NCI-H1048 (cell line): ENCODE measurements at places on chromosomes 12 and 14.

DNA sequence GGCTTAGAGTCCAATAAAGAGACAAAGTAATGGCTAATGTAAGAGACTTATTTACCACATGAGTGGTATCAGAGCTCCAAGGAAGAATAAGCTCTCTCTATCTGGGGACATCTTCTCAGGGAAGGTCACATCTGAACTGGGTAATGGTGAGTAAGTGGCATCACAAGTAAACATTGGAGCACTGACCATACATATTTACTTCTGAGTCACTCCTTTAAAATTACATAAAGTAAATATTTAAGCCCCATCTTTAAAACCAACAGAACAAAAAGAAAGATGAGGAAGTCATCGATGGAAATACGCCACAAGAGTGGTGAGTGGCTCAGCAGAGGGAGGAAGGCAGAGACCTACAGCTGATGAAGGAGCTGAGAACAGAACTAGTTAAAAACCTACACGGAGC, 159.9 kb downstream of the DUSP6 start:
- DNase-seq = no peak

- DNase-seq = no peak
Observed at GRCh38 chr12:51959211-51959610, 7.7 kb downstream of the ACVR1B start.

DNA sequence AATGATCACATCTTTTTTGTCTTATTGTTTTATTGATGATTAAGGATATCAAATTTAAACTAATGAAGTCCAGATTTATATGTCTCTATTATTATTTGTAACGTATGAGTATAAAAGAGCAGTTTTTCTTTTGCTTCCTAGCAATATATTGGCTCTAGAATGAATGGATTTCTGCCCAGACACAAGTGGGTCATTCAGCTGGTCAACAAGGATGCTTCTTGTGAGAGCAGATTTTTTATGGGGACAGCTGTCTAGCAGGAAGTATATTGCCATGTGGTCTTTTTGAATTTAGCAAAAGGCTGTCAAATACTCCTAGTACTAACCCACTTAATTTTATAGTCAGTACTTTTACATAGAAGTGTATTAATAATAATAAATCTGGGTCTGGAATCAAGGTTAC, 1071.1 kb upstream of the FLRT2 start:
- no peak for DNase-seq

DNA sequence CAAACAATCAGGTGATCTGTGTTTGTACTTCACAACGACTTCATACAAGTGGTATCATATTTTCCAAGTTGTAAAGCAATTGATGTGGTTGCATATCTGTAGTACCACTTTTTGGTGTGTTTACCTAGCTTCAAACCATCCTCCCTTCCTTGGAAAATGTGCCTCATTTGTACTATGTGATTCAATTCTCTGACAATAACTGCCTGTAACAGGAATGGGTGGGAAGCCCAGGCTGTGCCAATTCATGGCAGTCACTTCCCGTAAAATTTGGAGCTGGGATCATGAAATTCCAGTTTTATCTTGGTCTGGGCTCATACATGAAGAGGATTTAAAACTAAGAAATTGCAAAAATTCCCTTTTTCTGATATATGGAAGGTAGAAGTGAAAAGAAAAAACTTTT, 250.1 kb downstream of the DIO2 start:
- DNase-seq = no peak

DNA sequence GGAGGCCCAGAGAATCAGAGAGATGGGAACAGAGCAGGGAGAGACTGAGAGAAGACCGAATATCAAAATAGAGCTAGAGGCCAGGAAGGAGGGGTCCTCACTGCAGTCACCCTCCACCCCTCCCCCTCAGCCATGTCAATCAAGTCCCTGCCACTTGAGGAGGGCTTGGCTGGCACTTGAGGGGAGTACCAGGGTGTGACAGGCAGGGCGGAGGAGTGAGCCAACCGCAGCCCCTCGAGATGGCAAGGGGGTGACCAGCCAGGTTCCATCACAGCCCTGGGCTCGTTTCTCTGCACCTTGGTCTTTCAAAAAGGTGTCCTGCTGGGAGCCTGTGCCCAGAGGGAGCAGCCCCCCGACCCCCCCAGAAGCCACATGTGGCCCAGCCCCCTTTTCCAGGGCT, 4.2 kb downstream of the AQP5 start:
- no peak for DNase-seq

GRCh38 chr12:2286461-2287131, 233.8 kb downstream of the CACNA1C start:
- no peak for DNase-seq

- no peak for DNase-seq
Observed at GRCh38 chr12:70920891-70921290, 353 bp upstream of the PTPRR start.

DNA sequence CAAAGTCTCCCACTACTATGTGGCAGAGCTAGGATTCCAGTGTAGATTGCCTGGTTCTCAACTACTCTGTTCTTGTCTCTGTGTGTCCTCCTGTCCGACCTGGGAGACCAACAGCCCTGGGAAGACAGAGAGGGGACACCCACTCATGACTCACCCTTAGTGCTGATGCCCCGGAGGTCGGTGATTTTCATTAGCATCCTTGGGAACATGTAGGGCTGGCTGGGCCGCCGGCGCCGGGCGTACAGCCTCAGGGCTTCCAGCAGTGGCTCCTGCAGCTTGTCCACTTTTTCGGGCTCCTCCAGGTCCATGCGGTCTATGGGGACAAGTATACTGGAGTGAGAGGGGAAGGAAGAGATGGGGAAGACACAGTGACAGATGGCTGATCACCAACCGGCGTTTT, 5.9 kb upstream of the ITGB7 start:
- DNase-seq = no peak

DNA sequence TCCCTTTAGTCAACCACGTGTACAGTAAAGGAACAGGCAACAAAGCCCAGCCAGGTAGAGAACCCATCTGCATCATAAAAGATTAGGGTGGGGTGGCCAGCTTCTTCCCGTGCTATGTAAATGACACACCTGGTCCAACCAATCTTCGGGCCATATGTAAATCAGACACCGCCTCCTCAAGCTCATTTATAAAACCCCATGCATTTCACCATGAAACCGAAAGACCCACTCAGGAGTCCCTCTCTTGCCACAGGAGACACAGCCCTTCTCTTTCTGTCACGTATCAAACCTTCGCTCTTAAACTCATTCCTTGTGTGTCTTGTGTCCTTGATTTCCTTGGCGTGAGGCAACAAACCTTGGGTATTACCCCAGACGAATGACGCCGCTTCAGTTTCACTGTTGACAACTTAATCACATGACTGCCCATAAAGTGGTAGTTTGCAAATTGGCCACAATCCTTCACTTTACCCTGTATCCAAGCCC, 59.8 kb upstream of the TBPL2 start:
- no peak for DNase-seq

DNA sequence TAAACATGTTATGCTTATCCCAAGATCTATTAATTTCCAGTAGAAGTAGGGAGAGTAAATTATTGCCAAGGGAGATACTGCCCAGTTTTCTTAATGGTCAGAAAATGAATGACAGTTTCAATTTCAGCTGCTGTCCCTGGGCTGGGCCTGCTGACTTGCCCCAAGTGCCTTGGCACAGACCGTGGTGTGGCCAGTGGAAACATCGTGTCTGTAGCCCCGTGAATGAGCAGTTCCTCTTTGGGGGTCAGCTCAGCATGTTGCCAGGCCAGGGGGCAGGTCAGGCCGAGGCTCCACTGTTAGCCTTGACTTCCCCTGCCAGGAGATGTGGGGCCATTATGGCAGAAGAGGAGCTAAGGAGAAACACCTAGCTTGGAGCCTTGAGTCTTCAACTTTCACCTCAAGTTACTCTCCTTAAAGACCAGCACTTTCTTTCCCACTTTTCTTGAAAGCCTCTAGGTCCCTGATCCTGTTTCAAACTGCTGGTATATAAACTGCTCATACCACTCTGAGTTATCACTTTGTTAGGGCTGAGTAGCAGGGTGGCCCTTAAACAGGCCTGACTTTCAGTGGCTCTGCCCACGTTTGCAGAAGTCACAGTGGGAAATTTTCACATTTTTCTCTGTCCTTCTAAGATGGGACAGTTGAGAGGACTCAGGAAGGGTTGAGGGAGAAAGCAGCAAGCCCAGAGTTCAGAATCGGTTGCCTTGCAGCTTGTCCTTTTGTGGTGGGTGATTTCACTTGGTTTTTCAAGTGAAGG, 73.2 kb downstream of the SUSD6 start:
- no peak for DNase-seq

DNA sequence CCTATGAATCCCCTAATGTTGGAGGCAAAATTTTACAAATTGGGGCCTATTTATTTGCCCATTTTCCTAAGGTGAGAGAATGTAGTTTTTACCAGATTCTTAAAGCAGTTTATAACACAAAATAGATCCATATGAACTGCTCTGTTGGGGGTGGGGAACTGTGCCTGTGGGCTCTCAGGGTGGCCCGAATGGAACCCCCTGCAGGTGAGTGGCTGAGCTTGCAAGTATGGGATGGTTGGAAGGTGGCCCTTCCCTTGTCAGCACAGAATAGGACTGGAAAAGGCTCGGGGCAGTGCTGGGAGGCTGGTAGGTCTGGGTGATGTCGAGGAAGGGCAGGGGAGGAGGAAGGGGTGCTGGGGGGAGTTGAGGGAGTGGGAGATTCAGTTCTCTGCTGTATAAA, 4.9 kb downstream of the VSX2 start:
- DNase-seq = no peak

DNA sequence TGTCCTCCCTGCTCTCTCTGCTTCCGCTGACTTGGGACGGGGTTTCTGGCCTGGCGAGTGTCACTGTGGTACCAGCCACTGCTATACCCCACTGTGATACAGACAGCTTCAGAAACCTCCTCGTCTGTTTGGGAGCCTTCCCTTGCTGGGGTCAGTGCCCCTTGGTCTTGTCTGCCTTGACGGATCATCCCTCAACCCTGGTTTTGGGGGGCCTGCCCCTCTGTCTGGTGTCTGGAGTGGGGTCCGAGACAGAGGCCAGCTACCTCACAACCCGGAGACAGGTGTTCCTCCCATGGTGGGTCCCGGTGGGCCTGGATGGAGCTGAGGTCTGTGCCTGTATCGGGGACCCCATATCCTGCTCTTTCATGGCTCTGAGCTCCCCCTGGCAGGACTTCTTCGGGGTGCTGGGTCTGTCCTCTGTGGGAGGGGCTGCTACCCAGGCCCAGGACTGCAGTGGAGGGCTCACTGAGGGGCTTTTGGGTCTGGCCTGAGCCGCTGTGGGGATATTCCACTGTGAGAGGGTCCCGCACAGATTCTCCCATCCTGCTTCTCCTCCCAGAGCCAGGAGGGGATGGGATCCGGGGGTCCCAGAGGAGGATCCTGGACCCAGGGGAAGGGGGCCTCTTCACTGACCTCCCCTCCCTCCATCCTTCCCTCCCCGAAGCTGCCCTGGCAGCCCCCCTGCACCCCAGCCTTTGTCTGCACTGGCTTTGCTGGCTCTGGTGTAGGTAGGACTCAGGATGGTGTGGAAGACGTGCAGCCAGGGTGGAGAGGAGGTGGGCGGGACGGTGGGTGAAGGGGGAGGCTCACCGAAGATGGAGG, 365.5 kb downstream of the TMEM121 start:
- no peak for DNase-seq

GRCh38 chr12:52216807-52217206, 16.2 kb upstream of the KRT7 start:
- no peak for DNase-seq

DNA sequence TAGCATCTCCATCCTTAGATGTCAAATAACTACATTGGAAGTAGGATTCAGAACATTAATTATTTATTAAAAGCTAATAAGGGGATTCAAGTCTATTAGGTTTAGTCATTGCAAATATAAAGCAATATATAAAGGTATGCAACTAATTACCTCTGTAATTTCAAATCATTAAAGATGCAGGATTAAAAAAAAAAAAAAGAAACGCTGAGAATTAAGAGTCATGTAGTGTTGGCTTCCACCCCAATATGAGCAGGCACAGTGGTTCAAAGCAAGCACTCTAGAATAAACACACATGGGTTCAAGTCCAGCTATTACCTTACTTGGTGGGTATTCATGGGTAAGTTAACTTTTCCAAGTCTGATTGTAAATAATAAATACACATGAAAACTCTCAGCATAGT, 10.9 kb downstream of the SPTB start:
- DNase-seq = no peak
